ENCODE measurements at places on chromosomes 7 and 10.

DNA sequence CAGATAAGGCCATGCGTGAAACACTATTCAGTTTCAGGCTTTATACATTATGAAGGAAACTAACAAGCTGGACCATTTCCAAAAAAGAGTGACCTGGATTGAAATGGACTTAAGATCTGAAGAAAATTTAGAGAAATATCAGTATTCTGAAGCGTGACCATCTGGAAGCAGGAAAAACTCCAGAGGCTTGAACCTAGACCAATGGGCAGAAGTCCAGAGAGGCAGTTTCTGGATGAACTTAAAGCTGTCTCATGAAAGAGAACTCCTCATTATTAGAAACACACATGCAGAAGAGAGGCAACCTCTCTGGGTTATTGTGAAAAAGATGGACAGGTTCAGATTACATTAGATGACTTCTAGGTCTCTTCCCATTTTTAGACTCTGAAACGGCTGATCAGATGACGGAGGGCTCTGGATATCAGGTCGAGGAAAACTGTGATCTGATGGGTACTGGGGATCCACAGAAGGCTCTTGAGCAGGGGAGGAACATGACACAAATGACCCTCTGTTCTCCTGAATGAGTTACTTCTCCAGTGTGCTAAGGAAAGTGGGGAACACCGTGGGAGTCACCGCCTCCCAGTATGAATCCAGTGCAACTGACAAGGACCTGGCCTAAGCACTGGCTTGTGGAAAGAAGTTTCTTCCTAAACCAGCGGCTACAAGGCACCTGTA, 116.5 kb downstream of the SPDYE5 start:
- DNase-seq = no peak

DNA sequence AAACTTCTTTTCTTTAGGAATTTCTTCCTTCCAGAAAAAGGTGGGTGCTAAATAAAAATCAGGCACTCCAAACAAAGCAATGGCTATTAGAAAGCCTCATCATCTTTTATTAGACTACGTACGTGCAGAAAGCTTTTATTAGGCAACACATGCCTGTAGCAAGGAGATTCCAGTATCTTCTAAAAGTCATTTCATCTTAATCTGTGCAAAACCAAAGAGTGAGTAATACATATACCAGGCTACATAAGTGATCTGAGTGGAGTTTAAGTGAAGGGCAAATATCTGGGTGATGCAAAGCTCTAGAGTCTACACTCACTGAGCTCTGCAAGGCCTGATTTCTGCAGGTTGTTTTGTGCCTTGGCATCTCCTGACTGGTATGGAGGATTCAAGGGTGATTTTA, 231.7 kb downstream of the ELMO1 start:
- no peak for DNase-seq

DNA sequence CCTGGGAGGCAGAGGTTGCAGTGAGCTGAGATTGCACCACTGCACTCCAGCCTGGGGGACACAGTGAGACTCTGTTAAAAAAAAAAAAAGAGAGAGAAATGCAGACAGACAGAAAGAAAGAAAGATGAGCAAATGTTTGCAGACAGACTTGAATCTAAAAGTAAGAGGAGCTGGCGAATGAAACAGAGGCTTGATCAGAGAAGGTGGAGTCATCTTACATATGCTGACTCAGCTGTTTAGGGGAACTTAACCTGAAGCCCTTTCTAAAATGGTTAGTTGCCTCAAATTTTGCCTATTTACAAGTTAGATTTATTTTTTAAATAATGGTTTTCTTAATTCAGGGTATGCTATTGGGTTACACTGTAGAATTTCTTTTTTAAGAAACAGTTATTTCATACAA, 5.4 kb downstream of the FAM171A1 start:
- DNase-seq = no peak

DNA sequence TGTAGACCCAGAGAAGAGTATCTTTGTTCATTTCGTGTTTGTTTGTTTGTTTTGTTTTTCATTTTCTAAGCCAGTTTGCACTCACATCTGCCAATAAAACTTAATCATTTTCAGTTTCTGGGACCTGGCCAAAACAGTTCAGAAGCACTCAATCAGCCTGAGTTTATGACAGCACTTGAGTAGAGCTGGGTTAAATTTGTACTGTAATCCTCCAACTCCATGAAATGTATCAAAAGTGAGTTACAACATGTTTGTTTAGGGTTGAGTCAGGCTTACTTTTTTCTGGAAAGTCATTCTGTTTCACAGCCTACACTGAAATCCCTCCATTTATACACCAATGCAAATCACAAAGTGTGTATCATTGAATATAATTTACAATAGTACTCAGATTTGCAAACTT, 91.9 kb downstream of the ZWINT start:
- DNase-seq = no peak

GRCh38 chr7:1424041-1424440, 35.2 kb downstream of the MICALL2 start:
- no peak for DNase-seq

DNA sequence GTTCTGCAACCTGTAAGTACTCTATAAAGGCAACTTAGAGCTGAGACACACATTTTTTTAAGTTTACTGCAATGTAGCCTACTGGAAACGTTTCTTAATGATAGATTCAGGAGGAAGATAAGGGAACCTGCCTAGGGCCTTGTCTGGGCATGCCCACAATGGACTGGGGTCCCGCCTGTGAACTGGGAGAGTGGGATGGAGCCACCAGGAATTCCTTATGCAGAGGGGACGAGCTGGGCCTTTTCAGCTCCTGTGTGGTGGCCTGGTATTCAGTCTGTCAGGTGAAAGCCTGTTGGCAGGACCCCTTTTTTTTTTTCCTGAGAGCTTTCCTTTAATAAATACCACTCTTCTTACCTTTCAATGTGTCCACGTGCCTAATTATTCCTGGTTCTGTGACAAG, 384.4 kb upstream of the ZWINT start:
- no peak for DNase-seq

- DNase-seq = no peak
Observed at GRCh38 chr10:96992721-96993120, 160.6 kb downstream of the LCOR start.

- no peak for DNase-seq
Observed at GRCh38 chr10:116178086-116178605, 94.9 kb downstream of the GFRA1 start.

DNA sequence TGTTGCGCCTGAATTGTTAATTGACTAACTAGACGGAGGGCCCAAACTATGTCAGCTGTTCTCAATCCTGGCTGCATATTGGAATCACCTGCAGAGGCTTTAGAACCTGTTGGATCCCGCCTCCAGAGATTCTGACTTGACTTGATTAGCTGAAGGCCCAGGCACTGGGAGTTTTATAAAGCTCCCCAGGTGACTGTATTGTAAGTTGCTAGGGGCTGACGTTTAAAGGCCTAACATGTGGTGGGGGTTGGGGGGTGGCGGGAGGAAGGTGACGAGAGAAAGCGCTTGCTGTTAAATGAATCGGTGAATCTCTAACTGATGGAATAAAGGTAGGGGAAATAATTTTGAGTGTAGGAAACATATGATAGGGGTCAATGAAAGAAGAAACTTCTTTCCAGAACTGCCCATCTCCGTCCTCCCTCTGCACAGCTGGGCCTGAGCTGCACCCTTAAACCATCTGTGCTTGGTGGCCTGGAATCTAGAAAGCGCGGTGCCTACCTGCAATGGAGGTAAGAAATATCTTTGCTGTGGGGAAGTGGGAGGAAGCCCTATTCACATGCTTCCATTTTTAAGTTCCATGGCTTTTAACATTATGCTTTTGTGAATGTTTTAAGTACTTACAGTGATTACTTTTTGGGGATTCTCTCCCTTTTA, 225.0 kb upstream of the FAM3C start:
- no peak for DNase-seq

- DNase-seq = no peak
Observed at GRCh38 chr7:76182225-76182960, 19.3 kb upstream of the SRRM3 start.

DNA sequence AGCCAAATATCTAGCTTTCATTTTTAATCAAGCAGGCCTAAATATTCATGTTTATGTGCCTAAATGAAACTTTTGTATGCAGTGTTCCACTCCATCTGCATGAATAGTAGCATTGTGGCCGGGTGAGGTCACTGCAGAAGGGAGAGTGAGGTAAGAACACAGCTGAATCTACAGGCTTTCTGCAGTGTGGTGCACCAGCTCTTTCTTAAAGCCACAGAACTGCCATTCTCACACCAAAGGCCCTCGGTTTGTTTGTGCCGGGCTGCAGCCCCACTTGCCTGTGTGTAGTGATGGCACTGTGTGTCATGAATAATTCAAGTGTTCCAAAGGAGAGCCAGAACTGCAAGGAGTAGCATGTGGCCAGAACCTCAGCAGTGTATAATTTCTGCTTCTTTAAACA, 204.1 kb downstream of the TRIL start:
- DNase-seq = no peak

DNA sequence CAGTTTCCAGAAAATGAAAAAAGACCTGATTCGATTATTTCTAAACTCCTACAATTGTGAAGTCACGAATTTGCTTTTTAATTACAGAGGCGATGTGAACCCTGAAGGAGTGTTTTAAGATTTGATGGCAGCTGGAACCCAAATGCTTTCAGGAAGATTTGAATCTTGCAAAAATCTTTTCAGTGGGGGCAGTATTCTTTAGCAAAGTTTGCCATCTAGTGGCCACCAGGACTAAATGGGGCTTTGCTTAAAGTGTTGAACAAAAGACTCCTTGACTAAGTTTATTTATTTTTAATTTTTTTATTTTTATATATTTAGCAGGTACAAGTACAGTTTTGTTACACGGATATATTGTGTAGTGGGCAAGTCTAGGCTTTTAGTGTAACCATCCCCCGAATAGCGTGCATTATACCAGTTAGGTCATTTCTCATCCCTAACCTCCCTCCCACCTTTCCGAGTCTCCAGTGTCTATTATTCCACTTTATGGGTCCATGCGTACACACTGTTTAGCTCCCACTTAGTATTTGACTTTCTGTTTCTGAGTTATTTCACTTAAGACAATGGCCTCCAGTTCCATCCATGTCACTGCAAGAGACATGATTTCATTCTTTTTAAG, 98.8 kb downstream of the CACNB2 start:
- DNase-seq = no peak

- no peak for DNase-seq
Observed at GRCh38 chr10:103544657-103545310, 51.3 kb downstream of the NEURL1 start.

GRCh38 chr7:39504963-39505362, 61.2 kb upstream of the YAE1 start:
- DNase-seq = no peak

DNA sequence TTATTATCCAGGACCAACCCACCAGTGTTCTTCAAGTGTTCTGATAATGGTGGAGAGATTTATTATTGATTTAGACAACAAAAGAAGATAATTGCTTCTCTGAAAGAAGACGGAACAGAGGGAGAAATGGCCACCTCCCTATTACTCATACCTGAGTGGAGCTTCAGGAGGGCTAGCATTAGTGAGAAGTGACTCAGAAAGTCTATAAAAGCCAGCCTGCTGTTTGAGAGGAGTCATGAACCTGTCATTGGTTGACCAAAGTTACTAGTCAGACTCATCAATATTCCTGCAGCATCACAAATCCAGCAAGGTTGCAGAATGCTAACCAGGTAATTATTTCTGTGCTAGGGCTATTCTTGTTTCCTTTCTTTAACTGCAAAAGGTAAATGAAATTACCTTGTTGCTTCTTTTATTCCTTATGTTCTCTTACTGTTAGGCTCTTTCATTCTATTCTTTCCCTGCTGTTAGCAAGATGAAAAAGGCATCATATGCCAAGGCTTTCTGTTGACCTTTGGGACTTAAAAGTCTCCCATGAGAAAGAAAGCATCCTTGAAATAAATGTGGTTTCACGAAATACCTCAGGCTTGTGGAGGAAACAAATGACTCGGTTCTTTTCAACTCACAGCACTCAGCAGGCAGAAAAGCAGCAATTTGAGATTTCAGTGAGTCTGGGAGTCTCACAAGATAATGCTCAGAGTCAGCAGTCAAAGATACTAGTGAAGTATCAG, 256.4 kb upstream of the PHYHIPL start:
- no peak for DNase-seq

- no peak for DNase-seq
Observed at GRCh38 chr10:122098924-122099323, 110.0 kb downstream of the TACC2 start.

DNA sequence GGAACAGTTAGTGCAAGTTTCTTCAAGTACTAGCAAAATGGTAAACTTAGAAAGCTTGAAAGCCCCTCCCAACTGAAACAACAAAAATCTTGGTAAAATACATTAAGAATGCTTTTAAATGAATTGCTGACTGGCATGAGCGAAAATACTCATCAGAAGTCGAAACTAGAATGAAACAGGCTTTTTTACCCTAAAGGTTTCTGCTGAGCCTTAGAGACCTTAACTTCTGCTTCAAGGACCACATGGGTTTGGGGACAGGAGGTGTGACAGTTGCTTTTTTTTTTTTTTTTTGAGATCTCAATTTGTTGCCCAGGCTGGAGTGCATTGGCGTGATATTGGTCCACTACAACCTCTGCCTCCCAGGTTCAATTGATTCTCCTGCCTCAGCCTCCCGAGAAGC, 100.3 kb downstream of the MTPAP start:
- no peak for DNase-seq

- no peak for DNase-seq
Observed at GRCh38 chr7:5539013-5539411, 115.4 kb upstream of the TNRC18 start.

GRCh38 chr7:135390829-135391228, 119.1 kb downstream of the CNOT4 start:
- DNase-seq = no peak

GRCh38 chr10:86673827-86674581, 5.7 kb downstream of the LDB3 start:
- DNase-seq = no peak

DNA sequence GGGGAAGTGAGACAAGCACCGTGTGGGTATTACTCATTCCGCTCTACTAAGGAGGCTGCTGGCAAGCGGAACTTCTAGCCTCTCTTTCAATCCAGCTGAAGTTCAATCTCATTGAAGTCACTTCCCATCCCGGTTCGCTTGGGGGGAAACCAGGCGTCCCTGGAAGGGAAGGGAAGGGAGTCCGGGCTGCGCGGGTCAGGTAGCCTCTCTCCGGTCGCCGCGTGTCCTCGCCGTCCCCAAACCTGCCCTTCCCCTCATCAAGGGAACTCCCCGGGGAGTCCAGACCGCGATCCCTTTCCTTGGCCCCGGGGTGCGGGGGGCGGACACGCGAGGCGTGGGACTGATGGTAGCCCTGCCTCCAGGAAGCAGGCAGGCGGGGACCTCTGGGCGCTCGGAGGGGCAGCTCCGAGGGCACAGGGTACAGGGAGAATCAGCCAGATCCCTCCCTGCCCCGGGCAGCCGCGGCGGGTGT, 598 bp upstream of the ZEB1 start:
- no peak for DNase-seq

GRCh38 chr10:30056281-30056680, 3.1 kb downstream of the JCAD start:
- DNase-seq = no peak

Measured in T-helper 2 cell (primary cell).